ENCODE measurements at places on chromosomes 13 and 19.

DNA sequence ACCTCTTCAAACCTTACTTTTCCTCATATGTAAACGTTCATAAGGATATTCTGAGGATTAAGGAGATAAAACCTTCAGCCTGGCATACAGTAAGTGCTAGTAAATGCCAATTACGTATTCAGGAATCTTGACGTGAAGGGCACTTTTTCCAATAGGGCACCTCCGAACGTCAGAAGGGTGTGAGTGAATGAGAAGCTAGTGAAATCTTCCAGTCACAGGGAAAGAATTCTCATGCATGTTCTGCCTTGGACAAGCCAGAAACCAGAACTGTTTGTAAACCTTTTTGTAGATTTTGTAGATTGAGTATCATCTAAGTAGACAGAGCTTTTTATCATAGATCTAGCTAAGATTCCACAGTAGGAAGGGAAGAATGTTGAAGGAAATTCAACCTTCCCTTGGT is 16.5 kb downstream of the DGKH start:
- no peak for DNase-seq

GRCh38 chr13:23574421-23575145 is 4.4 kb downstream of the TNFRSF19 start:
- DNase-seq: no peak

DNA sequence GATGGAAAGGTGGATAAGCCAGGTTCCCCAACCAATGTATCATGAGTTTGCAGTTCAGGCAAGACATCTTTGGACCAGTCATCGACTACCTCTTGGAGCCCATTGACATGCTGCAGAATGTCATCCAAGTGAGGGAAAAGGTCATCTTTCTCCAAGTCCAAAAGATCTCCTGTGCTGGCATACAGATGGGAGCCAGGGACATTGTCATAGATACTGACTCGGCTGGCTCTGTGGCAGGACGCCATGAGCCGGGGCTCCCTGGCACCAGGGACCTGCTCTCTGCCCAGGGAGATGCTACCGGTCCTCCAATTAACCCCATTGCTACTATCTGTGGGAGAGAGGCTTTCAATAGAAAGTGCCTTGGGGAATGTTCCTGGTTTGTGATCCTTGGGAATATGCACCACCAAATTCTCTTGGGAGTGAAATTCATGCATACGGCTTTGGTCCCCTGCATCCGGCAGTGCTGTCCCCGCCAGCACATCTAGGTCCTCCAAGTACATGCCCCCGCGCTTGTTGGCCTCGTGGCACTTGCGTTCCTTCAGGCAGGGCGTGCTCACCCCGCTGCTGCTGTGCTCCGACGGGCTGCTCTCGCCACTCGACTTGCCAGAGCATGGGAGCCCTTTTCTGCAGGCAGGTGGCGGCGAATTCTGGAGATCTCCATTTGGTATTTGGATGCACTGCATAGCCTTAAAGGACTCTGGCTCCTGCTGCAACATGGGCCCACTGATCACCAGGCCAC is 113.0 kb downstream of the KL start:
- DNase-seq: no peak

GRCh38 chr13:107043021-107043956 is 475.4 kb upstream of the ARGLU1 start:
- DNase-seq: no peak

GRCh38 chr13:68026077-68026476 is 795.9 kb upstream of the PCDH9 start:
- no peak for DNase-seq

DNA sequence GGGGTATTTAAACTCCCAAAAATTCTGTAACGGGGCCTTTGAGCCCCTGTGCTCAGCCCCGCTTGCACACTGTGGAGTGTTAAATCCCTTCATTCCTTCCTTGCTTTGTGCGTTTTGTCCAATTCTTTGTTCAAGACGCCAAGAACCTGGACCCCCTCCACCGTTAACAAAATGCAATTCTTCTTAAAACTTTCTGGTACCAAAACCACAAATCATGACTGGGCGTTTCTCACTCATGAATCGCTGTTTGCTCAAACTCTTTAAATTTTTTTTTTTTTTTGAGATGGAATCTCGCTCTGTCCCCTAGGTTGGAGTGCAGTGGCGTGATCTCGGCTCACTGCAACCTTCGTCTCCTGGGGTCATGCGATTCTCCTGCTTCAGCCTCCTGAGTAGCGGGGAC is 881 bp downstream of the ZNF20 start:
- DNase-seq: no peak

Data from AG04449 (cell line).